Activated naive CD8-positive, alpha-beta T cell treated with anti-CD3 and anti-CD28 coated beads for 36 hours (primary cell): ENCODE measurements at places on chromosomes 11 and 22. TPM values are rescaled to one million over a fixed set of nuclear protein-coding genes. Genes with fewer than 3 reads are reported as not detected.

- DNase-seq: peak; percentile 77
Measured at GRCh38 chr22:30920407-30920806, 48.2 kb downstream of the MORC2 start.

DNA sequence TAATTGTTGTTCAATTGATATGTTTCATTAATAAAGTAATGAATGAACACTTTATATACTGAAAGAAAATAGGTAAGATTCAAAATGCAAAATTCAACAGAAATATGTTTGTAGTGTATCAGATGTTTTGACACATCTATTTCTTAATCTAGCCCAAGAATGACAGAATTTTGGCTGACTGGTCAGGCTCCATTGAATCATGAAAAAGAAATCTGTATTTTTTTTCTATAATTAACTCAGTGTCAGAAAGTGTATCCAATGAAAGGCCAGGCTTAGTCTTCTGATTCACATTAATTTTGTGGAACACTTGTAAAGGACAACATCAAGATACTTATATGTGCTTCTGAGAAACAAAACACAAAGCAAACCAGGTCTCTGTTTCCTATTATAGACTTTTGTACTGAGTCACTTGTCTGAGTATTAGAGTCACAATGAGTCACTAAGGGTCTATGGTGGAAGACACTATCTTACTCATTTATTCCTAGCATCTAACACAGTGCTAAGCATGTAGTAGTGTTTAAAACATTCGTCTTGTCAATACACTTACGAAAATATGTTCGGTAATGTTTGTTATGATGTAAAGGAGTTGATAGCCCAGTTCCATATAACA, 297.7 kb upstream of the CCDC90B start:
- H3K4me3 ChIP-seq: no peak overlapping the region
- H3K27me3 ChIP-seq: peaks cover 5% of the 10 kb centered on the region
- H3K4me1 ChIP-seq: peaks cover 3% of the 10 kb centered on the region
- no peaks in the 10 kb centered on the region for H3K36me3 ChIP-seq
- H3K27ac ChIP-seq: no peak overlapping the region

DNA sequence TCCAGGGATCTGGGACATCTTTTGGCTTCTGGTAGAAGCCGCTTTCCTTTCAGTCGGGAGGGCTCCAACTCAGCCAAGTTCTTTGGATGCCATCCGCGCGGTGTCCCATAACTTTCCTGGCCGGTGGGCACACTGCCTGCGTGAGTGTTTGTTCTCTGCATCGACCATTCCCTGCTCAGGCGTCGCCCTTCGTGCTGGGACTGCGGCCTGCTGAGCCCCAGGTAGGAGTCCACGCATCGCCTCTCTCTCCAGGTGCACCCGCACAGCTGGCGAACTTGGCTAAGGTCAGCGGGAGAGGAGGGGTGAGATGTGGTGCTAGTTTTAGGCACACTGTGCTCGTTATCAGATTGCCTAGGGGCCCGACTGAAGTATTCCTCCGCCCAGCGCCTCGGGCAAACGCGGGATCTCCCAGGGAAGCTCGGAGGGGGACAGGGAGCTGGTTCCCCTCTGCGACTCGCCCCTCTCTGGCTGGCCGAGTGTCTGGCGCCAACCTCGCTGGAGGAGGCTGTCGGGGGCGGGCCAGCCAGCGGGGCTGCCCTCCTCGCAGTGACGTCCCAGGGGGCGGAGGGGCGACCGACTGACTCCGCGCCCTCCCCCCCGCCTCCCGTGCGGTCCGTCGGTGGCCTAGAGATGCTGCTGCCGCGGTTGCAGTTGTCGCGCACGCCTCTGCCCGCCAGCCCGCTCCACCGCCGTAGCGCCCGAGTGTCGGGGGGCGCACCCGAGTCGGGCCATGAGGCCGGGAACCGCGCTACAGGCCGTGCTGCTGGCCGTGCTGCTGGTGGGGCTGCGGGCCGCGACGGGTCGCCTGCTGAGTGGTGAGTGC, at the start of gene LAYN:
LAYN (plus strand) TSS at position 607 of the 823 bp plus-strand sequence; CDS start at position 731, 124 bp downstream.
- peak within 1 kb of the TSS; percentile 87 for H3K27ac ChIP-seq
- H3K4me3 ChIP-seq: peak within 1 kb of the TSS; percentile 86
- H3K36me3 ChIP-seq: peaks cover 39% of the 10 kb centered on the region
- DNase-seq: peak; percentile 86
- H3K27me3 ChIP-seq: peaks cover 44% of the 10 kb centered on the region

GRCh38 chr11:92347454-92347853, 122.8 kb downstream of the FAT3 start:
- no peak overlapping the region for H3K27ac ChIP-seq
- no peaks in the 10 kb centered on the region for H3K27me3 ChIP-seq
- no peaks in the 10 kb centered on the region for H3K36me3 ChIP-seq
- no peak overlapping the region for H3K4me3 ChIP-seq

DNA sequence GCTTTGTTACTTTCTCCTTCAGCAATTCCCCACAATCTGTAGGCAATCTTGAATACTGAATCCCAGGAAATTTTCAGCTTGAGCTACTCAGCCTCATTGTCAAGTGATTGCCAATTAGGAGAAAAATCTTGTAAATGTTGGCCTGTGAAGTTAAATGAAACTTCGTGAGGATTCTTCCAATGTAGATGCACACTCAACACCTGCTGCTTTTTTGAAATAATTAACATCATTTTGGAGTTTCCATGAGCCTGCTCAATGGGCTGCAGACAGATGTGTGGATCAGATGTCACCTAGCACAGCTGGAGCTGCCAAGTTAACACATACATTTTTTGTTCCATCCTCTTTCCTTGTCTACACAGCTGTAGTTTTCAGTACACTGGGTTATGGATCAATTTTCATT, 645.6 kb upstream of the LUZP2 start:
- H3K27me3 ChIP-seq: no peaks in the 10 kb centered on the region
- H3K27ac ChIP-seq: no peak overlapping the region
- no peak for DNase-seq
- no peak overlapping the region for H3K4me3 ChIP-seq

GRCh38 chr22:47010211-47010610, 247.8 kb downstream of the TBC1D22A start:
- H3K27ac ChIP-seq: no peak overlapping the region
- H3K27me3 ChIP-seq: no peaks in the 10 kb centered on the region
- H3K36me3 ChIP-seq: peaks cover 6% of the 10 kb centered on the region
- no peaks in the 10 kb centered on the region for H3K4me1 ChIP-seq

GRCh38 chr11:35662061-35662648, 420 bp upstream of the TRIM44 start:
- no peaks in the 10 kb centered on the region for H3K27me3 ChIP-seq
- DNase-seq: peak; percentile 13
- peaks cover 39% of the 10 kb centered on the region for H3K36me3 ChIP-seq
- H3K4me1 ChIP-seq: peaks cover 33% of the 10 kb centered on the region

DNA sequence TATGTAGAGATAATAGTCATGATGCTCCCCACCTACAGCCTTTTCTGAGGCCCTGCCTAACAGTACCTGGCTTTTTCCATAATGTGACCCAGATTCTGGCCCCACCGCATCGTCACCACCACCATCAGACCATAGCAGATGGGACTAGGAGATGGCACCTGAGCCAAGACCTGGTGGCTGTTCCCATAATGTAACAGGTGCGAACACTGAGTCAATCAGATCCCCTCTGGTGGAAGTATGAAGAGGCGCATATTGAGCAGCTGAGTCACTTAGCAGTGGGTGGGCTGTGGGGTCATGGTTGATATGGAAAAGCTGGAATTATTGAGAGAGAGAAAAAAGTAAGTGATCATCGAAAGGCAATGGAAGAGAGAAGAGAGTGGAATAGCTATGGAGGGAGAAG, 578.0 kb upstream of the CADM1 start:
- no peaks in the 10 kb centered on the region for H3K36me3 ChIP-seq
- no peak overlapping the region for H3K27ac ChIP-seq
- DNase-seq: no peak
- H3K4me3 ChIP-seq: no peak overlapping the region
- H3K27me3 ChIP-seq: peaks cover 15% of the 10 kb centered on the region

- H3K27ac ChIP-seq: no peak overlapping the region
- H3K27me3 ChIP-seq: peaks cover 5% of the 10 kb centered on the region
- DNase-seq: no peak
- H3K4me3 ChIP-seq: no peak overlapping the region
Measured at GRCh38 chr11:116539836-116540418, 232.9 kb downstream of the BUD13 start.

- no peaks in the 10 kb centered on the region for H3K27me3 ChIP-seq
- peaks cover 19% of the 10 kb centered on the region for H3K4me1 ChIP-seq
- H3K4me3 ChIP-seq: no peak overlapping the region
- no peak for DNase-seq
Measured at GRCh38 chr11:43735115-43735514, 54.6 kb downstream of the HSD17B12 start.

- no peak overlapping the region for H3K27ac ChIP-seq
- no peak overlapping the region for H3K4me3 ChIP-seq
Measured at GRCh38 chr11:39678996-39679395, 1780.5 kb downstream of the LRRC4C start.

GRCh38 chr11:35357923-35358322, 61.4 kb downstream of the SLC1A2 start:
- H3K4me3 ChIP-seq: no peak overlapping the region
- DNase-seq: no peak
- H3K27ac ChIP-seq: no peak overlapping the region
- H3K27me3 ChIP-seq: no peaks in the 10 kb centered on the region

- no peak for DNase-seq
- no peak overlapping the region for H3K27ac ChIP-seq
- H3K27me3 ChIP-seq: no peaks in the 10 kb centered on the region
- H3K4me1 ChIP-seq: peaks cover 51% of the 10 kb centered on the region
- no peak overlapping the region for H3K4me3 ChIP-seq
Measured at GRCh38 chr11:35783809-35784208, 121.2 kb downstream of the TRIM44 start.

GRCh38 chr11:113730887-113731726, 25.0 kb upstream of the TMPRSS5 start:
- no peaks in the 10 kb centered on the region for H3K27me3 ChIP-seq
- H3K36me3 ChIP-seq: peaks cover 14% of the 10 kb centered on the region
- no peak overlapping the region for H3K4me3 ChIP-seq

DNA sequence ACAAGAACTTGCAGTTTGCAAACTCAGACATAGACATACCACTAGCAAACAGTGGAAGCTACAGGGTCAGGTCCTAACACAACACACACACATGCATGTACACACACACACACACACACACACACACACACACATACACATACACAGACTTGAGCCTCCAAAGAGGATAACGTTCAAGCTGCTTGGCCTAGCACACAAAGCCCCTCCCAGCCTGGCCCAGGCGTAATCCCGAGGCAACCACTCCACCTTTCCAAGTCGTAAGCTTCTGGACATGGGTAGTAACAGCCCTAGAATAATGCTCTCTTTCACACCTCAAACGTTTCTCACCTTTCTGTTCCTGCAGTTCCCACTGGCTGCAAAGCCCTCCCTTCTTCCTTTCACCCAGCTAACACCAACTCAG, 88.6 kb downstream of the LARGE1 start:
- no peaks in the 10 kb centered on the region for H3K36me3 ChIP-seq
- DNase-seq: no peak
- H3K4me3 ChIP-seq: no peak overlapping the region
- no peaks in the 10 kb centered on the region for H3K4me1 ChIP-seq

DNA sequence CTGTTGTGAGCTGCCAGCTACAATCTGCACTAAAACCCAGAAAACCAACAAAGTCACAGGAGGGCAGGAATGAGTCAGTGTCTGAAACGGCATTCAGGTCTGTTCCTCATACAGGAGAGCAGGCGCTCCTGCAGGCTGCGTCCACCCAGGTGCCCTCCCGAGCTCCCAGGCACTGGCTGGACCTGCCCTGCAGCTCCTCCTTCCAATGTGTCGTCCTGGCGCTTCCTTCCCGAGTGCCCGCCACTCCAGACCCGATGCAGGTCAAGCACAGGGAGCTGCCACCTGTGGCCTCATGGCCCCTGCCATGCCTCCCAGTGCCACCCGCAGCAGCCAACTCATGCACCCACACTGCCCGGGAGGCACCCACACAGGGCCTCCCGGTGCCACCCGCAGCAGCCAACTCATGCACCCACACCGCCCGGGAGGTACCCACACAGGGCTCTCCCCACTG, 12.0 kb downstream of the BRD1 start:
- H3K4me3 ChIP-seq: no peak overlapping the region
- peaks cover 31% of the 10 kb centered on the region for H3K36me3 ChIP-seq
- H3K27me3 ChIP-seq: no peaks in the 10 kb centered on the region
- DNase-seq: no peak

GRCh38 chr11:13602844-13603243, 65.6 kb upstream of the FAR1 start:
- no peaks in the 10 kb centered on the region for H3K36me3 ChIP-seq
- no peak overlapping the region for H3K4me3 ChIP-seq
- DNase-seq: no peak

GRCh38 chr11:47852053-47852452, 3.9 kb upstream of the NUP160 start:
- no peak for DNase-seq
- peaks cover 19% of the 10 kb centered on the region for H3K4me1 ChIP-seq
- H3K36me3 ChIP-seq: peaks cover 3% of the 10 kb centered on the region
- no peaks in the 10 kb centered on the region for H3K27me3 ChIP-seq

GRCh38 chr11:121717296-121717695, 264.5 kb upstream of the SORL1-AS1 start:
- DNase-seq: no peak
- H3K4me3 ChIP-seq: no peak overlapping the region
- H3K27me3 ChIP-seq: peaks cover 17% of the 10 kb centered on the region

DNA sequence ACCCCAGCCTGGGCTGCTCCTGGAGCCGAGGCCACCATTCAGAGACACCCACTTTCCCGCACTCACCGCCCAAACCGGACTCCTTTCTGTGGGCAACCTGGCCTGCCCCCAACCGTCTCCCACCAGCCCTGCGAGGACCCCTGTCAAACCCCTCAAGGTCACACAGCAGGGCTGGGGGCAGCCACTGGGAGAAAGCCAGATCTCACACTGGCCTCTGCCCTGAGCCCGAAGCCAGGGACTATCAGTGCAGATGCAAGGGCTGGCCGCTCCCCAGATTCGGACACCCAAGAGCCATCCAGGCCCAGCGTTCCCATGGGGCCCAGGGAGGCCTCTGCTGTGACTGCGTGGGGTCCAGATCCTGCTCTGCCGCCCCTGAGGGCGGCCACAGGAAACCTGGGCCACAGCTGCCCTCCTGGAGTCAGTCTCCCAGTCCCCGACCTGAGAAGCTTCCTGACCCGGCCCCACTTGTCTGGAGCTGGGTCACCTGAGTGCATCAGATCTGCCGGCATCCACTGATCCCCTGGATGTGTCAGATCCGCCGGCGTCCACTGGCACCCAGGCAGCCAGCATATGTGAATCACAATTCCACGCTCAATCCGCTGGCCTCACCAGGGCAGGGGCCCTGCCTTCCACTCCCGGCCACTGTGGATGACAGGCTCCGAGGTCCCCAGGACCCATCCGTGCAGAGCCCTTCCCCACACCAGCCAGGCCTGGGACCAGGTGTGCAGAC, 139.7 kb downstream of the BRD1 start:
- no peak overlapping the region for H3K4me3 ChIP-seq
- H3K27ac ChIP-seq: no peak overlapping the region
- H3K27me3 ChIP-seq: peaks cover 7% of the 10 kb centered on the region

GRCh38 chr22:24093855-24094254, 82.8 kb downstream of the CABIN1 start:
- H3K27ac ChIP-seq: peak overlapping the region; percentile 31
- no peaks in the 10 kb centered on the region for H3K4me1 ChIP-seq
- no peak for DNase-seq
- H3K27me3 ChIP-seq: no peaks in the 10 kb centered on the region
- no peak overlapping the region for H3K4me3 ChIP-seq
- H3K36me3 ChIP-seq: peaks cover 18% of the 10 kb centered on the region

FGF19 gene
- total RNA-seq: not detected

SLC22A9 gene
- total RNA-seq: not detected

CCDC157 gene
- total RNA-seq: 2.6 TPM

OR8D4 gene
- total RNA-seq: not detected

GRAP2 gene
- total RNA-seq: 65.5 TPM

SLC6A5 gene
- not detected for total RNA-seq

SPI1 gene
- 0.25 TPM for total RNA-seq

TSSC4 gene
- 54.2 TPM for total RNA-seq

GRAMD4 gene
- 20.7 TPM for total RNA-seq

CST6 gene
- not detected for total RNA-seq

SCGB1C1 gene
- not detected for total RNA-seq
